Stimulated activated CD4-positive, alpha-beta T cell treated with anti-CD3 and anti-CD28 coated beads, Interleukin-4, amount 100 ng/mL, for 48 hours (primary cell): ENCODE measurements at places on chromosomes 4 and X.
A peak's percentile ranks its signal among the peaks of the same experiment; 100 is the strongest.

- no peak for DNase-seq
Measured at GRCh38 chrX:72052415-72053090, 79.2 kb downstream of the RTL5 start.

DNA sequence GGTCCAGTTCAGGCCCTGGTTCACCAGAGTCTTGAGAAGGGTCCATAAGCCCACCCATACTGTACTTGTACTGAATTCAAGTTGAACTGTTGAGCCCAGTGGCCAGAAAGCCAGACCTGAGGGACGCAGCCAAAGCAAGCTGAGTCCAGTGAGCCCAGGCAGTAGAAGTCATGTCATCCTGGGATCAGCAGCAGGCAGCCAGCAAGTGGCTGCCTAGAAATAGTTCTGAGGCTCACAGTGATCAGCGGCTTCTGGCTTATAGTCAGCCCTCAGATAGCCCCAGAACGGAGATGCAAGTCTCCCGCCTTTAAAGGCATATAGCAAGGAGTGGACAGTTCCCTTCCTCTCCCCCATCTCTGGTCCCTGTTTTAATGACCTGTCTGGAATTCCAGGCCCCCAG, 347.1 kb downstream of the FBXW7 start:
- no peak for DNase-seq

DNA sequence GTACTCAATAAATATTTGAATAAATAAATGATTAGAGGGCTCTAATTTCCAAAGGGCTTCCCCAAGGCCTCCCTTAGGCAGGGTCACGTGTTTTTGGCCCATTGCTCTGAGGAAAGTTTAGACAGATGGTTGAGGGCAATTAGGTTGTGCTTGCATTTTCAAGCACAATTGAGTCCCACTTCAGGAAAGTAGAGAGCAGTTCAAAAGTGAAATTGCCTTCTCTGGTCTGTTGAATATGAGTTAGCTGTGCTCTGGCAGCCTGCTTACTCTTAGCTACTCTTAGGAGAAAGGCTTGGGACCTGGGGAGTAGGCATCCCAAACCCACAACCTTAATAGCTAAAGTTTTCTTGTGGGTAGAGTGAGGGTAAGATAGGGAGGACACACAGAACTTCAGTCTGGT, 9.0 kb upstream of the DRP2 start:
- DNase-seq: no peak

GRCh38 chr4:129095811-129096454, at the start of gene C4orf33:
Gene C4orf33, plus strand, starts transcription at chr4:129096152. Its CDS starts 6,459 bp downstream, at chr4:129102611.
- peak; percentile 75 for DNase-seq

DNA sequence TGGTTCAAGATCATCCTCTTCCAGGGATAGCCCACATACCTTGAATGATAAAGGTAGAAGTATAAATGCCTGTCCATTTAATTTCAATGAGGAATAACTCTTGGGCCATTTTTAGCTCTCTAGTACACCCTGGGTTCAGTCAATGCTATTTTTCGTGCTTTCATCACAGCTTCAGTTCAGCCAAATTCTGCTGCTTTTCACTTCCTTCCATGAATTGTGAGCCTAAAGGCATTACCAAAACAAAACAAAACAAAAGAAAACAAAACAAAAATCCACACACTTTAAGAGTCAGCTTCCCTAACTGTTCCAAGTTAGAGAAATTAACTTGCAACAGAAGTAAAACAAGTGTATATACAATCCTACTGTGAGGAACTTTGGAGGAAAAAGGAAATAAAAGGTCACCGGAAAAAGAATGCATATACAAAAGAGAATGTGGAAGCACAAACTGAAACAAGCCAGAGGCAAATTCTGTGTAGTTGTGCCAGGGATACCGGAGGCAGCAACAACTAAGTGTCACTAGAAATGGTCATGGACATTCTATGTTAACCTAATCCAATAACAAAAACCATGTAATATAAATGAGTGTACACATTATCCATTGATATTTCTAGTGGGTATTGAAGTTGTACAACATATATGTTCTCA, 423.1 kb downstream of the KCTD8 start:
- DNase-seq: no peak

DNA sequence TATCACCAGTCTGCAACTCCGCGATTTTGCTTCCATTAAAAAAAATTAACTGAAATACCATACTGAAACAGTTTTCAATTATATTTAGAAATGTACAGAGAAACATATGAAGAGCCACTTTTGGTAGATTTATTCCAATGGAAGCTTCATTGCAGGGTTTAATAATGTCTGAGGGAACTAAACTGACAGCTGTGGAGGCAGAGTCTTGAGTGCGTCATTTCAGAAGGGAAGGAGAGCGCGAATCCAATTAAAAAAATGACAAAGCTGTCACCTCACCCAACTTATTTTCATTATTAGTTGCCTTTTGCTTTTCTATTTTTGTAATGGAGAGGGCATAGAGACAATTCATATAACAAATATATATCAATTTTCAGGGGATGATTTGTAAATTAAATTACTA, 104.0 kb downstream of the UNC5C start:
- DNase-seq: no peak

DNA sequence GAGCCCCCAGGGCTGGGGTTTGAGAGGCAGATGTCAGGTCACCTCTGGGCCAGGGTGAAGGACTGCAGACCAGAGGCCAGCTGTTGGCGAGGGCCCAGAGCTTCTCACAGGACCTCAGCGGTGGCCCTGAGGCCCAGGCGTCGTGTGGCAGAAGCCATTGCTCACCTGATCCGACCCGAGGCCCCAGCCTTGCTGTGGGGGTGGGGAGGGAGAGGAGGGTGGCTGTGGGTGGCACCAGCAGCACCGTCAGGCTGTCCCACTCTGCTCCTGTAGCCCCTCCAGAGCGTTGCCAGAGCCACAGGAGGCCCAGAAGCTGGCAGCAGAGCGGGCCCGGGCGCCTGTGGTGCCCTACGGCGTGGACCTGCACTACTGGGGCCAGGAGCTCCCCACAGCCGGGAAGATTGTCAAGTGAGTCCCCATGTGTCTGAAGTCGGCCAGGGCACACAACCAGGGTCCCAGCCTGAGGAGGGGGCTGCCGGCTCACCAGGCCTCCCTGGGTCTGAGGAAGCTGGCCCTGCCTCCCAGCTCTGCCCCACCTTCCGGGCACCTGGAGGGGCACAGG, 28.8 kb downstream of the UVSSA start:
- no peak for DNase-seq

DNA sequence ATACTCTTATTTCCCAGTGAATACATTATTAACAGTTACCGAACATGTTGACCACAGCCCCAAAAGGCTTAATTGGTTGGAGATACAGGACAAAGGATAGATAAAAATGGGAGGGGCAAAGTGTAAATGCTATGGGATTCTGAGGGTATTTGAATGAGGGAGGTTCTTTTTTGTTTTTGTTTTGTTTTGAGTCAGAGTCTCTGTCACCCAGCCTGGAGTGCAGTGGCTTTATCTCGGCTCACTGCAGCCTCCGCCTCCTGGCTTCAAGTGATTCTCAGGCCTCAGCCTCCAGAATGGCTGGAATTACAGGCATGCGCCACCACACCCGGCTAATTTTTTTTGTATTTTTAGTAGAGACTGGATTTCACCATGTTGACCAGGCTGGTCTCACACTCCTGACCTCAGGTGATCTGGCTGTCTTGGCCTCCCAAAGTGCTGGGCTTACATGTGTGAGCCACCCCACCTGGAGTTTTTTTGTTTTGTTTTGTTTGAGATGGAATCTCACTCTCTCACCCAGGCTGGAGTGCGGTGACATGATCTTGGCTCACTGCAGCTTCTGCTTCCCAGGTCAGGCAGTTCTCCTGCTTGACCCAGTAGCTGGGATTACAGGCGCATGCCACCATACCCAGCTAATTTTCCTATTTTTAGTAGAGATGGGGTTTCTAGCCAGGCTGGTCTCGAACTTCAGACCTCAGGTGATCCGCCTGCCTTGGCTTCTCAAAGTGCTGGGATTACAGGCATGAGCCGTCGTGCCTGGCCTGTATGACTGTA, 9.0 kb downstream of the UBE2K start:
- no peak for DNase-seq

DNA sequence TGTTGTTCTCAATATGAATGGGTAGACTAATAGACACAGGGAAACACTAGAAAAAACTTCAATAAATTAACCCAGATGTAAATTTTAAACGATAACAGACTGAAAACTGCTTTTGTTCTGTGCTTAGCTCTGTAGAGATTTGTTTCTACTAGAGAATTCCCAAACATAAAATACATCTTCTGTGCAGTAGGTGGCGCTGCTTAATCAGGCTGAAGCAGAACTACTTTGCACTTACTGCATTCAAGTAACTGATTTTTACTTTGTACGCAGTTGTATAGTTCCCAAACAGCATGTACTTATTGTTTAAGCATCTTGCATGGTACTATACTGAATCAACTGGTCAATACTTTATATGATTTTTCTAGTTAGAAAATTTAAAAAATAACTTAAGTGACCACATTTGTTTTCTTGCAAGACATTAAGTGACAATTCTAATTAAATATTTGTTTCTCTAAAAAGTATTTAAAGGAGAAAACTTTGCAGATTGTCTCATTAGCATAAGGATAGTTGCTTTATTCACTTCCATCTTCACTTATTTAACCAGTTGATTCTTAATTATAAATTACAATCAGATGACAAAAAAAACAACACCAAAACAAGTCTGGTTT, 490.6 kb downstream of the IL15 start:
- DNase-seq: peak; percentile 35

DNA sequence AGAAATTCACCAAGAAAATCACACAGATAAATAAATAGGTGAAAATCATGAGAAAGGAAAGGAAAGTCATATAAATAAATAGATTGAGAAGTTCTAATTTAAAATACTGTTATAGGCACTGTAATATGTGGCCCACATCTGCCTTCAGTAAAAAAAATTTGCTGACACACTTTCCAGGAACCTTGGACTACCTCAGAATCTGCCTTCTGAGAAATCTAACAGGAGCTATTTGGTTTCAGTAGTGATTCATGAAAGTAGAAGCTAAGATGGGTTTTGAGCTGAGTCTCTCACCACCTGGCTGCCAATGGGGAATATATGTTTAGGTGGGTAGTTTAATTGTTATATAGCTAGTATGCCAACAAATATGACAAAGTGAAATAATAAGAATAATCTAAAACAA, 810.0 kb downstream of the RAB28 start:
- no peak for DNase-seq

DNA sequence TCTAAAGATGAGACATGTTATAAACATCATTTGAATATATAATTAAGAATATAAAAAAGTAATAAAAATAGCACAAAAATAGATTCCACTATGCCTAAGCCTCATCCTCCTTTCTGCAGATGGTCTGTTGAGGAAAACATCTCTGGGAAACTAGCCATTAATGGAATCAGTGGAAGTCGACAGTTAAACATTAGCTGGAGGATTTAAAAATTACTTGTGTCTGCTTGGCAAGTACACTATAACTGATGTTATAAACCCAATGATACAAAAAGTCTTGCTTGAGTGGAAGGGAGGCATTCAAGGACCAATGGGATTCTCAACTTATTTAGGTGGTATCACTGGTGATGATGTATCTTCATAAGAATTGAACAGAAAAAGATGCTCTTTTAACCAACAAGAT, 1598.3 kb downstream of the PCDH18 start:
- no peak for DNase-seq

- DNase-seq: no peak
Measured at GRCh38 chr4:36187723-36188333, 56.5 kb downstream of the ARAP2 start.

GRCh38 chr4:7295911-7296660, 103.7 kb downstream of the SORCS2 start:
- DNase-seq: no peak

DNA sequence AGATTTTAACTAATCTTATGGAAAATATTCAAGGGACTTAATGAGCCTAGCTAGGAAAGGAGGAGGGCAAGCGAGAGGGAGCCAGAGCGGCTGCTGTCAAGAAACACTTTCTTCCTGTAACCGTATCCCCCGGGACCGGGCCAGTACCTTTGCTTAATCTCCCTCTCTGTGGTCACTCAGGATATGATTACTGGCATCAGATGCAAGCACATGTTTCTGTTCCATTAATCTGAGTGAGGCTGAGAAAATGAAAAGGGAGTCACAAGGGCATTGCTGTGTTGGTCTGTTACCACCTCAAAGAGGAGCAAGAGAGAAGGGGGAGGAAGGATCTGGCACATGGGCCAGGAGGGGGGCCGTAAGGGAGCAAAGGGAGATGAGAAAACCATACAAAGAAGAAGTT, 356.7 kb upstream of the GATB start:
- DNase-seq: no peak

DNA sequence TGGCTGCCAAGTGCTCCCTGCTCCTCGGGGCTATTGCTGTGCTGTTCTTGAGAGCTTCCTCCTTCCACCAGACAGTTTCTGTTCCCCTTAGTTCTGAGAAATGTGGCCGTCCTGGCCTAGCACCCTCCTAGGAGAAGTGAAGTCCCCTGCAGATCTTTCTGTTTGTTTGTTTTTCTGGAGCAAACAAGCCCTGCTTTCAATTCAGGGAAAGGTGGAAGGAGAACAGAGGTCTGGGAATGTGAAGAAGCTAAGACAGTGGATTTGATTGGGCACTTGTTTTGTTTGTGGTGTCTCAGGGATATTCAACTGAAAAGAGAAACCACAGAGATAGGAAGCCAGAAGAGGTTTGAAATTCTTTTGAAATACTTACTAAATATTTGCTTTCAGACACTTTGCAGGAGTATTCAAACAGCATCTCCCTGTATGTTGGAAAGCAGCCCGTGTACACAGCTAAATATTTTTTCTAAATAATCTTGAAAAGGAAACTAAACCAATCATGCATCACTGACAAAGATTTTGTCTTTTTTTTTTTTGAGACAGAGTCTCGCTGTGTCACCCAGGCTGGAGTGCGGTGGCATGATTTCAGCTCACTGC, 36.5 kb upstream of the PPM1K start:
- no peak for DNase-seq

GRCh38 chr4:153447175-153447905, 18.8 kb upstream of the TMEM131L start:
- DNase-seq: no peak

DNA sequence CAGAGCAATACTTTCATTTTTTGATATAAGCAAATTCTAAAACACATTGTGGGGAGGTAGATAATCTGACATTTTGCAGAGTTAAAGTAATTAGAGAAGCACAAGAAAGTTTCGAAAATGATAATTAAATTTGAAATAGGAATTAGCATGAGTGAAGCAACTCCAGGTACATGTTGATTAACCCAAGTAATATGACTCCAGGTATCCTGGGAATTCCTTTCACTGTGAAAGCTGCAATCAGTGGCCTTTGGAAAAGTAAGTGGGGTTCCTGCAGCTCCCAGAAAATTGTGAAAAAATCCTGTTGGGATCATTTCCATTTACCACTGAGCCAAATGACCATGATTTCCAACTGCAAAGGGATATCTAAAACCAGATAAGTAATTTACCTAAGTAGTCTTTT, 26.0 kb upstream of the CXCL2 start:
- no peak for DNase-seq

GRCh38 chr4:128700659-128701350, 108.7 kb upstream of the JADE1 start:
- no peak for DNase-seq

- DNase-seq: no peak
Measured at GRCh38 chr4:105765690-105766407, 57.3 kb downstream of the GSTCD start.

- DNase-seq: no peak
Measured at GRCh38 chr4:98482503-98482846, 175.9 kb downstream of the TSPAN5 start.
